CD4-positive, alpha-beta T cell treated with Interleukin-4 for 1 hour (primary cell): ENCODE measurements at places on chromosomes 11 and 22.

DNA sequence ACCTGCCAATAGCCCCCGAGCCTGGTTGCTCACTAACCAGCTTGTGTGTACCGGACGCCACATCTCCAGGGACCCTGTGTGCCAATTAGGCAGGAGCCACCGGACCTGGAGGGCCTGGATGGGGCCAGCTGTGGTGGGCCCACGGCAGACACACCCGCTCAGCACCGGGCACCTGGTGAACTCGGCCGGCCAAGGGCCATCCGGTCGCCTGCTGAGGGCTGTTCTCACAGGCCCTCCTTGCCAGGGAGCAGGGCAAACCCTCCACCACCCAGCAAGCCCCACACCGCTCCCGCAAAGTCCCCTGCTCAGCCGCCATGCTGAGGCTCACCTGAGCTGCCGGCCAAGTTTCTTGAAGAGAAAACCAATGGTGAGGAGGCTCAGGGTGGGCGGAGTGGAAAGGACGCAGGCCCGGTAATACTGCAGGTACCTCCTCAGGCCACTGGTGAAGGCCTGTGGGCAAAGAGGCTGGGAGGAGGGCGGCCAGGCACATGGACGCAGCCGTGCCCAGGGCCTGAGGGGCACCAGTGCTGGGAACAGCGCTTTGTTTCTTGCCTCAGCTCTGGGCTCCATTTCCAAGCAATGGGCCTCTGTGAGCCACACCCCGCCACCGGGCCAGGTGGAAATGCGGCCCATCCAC lies 17.1 kb downstream of the TUBGCP6 start:
- no peak for DNase-seq

DNA sequence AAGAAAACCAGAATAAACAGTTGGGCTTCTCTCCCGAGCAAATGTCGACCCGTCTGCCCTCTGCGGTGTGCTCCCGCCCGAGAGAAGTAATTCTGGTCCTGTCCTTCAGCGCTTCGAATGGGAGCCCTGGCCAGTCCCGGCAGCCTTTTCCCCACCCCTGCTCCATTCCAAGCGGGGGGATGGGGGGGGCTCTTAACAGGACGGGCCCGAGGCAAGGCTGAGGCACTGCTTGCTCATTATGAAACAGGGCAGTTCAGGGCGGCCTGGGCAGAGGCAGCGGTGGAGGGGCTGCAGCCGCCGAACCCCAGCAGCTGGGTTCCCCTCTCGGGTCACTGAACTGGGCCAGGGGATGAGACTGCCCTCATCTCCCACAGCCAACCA lies 9.1 kb downstream of the BACE1-AS start:
- no peak for DNase-seq

- DNase-seq, result no peak
Measured at GRCh38 chr11:134949121-134950090, 537.4 kb upstream of the B3GAT1 start.

DNA sequence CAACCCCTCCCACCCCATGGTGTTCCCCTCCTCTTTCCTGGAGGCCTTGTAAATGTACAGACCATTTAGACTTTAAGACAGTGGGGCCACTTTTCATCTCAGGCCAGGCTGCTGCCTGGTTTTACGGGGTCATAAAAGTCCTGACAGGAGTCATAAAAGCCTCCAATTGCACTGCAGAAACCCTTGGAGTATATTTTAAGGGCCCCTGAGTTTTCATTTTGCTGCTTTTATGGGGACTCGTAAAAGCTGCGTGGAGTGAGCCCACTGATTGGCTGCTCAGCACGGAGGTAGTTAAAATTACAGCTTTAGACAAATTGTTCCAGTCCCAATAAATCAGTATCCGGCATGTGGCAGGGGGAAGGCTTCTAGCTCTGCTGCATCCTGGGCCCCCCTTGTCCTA lies 627.6 kb downstream of the NTM start:
- DNase-seq, result no peak

DNA sequence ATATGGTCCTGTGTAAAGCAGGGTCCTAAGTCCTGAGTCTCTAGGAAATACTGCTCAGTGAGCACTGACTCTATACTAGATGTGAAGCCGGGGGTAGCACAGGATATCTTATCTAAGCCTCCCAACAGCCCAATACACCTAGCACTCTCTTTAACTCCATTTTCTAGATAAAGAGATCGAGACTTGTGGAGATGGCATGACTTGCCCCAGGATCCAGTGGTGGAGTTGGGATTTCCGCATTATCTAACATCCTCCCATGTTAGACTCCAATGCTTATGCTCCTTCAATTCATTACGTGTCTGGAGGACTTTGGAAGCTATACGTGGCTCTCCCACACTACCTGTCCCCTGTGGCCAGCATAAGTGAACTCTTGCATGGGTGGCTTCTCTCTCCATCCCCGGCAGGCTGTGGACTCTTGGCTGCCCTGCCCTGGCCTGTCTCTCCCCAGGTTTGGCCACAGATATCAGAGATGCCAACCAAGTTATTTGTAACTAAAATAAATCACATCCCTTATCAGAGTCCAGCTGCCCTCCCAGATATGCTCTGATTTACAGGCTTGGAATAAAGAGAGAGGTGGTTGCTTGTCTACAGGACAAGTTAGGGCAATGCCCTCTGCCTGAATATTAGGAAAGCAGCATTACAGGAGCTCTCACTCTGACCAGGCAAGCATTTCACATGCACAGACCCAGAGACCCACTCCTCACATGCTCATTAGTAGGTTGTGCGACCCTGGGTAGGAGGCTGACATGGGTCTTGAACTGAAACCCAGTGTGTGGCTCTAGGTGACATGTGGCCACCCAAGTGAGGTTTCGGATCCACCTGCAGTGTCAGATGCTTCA lies 4.5 kb downstream of the CD44 start:
- DNase-seq, result peak; percentile 34

DNA sequence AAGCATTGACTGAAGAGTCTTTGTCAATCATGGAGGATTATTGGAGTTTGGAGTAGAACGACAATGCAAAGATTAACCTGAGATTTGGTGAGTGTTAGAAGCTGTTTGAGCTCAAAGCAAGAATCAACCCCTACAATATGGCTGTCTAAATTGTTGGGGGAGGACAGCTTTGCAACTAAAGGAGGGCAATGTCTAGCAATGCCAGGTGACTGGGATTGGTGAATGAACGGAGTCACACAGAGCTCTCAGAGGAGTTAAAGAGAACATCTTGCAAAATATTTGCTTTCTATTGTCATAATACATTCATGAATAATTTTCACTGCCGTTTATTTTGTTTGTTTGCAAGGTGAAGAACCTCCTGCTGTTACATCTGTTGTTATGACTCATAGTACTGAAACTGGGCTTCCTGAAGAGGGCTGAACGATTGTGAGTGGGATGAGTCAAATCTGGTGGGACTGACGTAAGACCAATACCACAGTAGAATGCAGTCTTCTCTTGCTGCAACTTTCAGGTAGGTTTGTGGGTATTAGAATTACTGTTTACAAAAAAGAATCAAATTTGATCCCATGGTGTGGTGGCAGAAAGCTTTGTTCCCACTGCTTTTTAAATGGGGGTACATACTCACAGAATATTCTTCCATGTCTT lies 281.9 kb downstream of the CADM1 start:
- DNase-seq, result peak; percentile 55

GRCh38 chr11:93532806-93533205 lies 10.4 kb downstream of the SMCO4 start:
- DNase-seq, result no peak

DNA sequence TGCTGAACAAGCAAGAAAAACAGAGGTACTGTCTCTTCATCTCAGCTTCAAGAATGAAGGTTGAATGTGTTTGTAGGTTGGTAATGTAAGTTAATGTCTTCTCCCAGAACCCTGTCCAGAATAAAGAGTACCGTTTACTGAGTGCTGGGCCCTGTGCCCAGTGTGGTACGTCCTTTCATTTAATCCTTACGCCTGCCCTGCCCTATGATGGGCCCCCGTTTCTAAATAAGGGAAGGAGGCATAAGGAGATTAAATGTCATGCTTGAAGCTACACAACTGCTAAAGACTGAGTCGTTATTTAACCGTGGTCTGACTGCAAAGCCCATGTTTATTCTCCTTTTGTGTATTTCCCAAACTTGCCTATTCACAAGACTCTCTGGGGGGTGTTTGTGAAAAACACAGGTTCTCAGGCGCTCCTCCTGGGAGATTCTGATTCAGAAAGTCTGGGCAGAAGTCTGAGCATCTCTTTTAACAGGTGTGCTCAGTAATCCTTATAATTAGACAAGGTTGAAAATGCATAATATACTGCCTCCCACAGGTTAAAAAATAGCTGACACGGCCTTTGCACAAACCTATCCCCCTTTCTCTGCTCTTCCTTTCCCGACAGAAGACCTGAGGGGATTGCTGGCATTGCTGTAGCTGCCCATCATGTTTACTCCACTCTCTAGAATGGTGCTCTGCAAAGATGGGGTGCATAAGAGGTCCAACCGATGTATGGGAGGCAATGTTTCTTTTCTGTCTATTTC lies 56.3 kb upstream of the ZBTB44 start:
- DNase-seq, result no peak

DNA sequence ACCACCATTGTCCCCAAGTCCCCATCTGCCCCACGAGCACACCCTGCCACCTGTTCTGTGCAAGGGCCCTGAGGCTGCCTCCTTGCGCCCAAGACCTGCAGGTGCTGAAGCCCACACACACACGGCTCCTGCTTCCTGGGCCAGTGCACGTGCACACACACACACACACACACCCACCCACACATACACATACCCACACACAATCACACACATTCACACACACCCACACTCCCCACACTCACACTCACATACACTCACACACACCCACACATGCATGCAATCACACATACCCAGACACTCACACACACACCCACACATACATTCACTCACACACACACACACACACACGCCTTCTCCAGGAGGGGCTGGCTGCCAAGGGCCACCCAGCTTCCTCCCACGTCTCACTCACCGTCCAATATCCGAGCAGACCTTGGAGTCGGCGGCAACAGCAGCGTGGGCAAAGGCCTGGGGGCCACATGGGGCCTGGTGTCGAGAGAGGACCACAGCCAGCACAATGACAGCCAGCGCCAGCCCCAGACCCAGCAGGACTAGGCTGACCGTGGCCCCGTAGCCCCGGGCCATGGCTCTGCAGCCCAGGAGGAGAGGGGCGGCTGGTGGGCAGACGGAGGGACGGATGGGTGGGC lies 616 bp downstream of the GGT5 start:
- no peak for DNase-seq

DNA sequence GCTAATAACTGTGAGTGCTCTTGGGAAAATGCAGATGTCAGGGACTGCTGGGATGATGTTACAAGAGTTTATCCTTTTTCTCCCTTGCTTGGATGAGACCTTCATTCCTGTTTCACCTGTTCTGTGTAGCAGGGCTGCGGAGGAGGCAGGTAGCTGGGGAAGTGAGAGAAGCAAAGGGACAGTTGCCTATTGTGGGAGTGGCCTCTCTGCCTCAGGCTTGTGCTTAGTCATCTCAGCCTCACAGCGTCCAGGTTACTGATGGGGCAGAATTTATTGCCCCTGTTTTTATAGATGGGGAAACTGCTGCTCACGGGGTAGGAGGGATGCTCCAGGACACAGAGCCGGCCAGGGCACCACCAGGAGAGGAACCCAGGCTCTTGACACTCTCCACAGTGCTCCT lies 1.7 kb downstream of the STX3 start:
- DNase-seq, result peak; percentile 21

- DNase-seq, result no peak
Measured at GRCh38 chr11:94593030-94593429, 25.9 kb downstream of the PIWIL4 start.

DNA sequence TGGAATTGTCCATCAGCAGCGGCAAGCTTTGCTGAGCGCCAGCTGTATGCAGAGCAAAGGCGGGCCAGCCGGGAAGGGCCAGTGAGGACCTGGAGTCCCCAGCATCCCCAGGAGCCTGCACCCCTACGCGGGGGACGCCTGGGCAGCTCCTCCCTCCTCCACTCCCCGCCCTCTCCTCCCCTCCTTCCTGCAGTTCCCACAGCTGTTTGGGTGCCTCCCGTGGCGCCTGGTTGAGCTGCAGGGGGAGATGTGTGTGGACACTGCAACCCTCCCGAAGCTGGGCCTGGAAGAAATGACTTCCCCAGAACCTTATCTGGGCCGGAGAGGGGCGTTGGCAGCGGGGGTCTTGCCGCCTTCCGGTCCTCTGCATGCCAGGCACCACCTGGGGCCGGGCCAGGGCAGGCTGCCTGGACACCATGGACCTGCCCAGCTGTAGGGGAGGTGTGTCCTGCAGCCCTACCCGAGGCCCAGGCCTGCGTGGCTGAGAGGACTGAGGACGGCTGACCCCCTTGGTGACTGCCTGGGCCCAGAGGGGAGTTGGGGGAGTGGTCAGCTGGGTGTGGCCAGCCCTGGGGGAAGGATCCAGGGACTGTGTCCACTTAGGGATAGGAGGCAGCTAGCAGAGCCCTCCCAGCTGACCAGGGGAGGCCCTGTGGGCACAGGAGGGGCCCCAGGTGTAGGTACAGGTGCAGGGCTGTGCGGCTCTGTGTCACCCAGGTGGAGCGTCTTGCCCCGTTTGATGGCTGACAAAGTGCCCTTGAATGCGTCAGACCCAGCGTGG lies 16.8 kb upstream of the MUC6 start:
- no peak for DNase-seq

GRCh38 chr11:12287374-12288211 lies 89.8 kb upstream of the PARVA start:
- no peak for DNase-seq

GRCh38 chr11:114876234-114876633 lies 197.9 kb downstream of the NXPE2 start:
- no peak for DNase-seq

- no peak for DNase-seq
Measured at GRCh38 chr11:9362393-9362863, 22.0 kb upstream of the IPO7 start.

- DNase-seq, result no peak
Measured at GRCh38 chr11:85540635-85541205, 86.4 kb downstream of the DLG2 start.

DNA sequence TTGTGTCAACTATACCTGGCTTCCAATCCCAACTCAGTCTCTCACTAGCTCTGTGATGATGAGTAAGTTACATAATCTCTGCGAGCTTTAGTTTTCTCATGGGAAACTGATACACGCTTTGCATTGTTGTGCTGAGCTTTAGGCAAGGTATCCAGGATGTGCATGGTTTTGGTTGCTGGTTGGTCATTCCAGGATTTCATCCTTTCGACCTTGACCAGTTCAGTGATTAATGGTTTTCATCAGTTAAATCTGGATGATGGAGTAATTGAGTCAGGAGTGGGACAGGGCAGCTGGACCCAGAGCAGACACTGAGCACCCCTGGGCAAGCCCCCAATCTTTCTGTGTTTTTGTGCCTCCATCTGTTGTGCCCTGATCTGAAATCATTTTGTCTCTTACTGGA lies 417.3 kb upstream of the CADM1 start:
- no peak for DNase-seq

DNA sequence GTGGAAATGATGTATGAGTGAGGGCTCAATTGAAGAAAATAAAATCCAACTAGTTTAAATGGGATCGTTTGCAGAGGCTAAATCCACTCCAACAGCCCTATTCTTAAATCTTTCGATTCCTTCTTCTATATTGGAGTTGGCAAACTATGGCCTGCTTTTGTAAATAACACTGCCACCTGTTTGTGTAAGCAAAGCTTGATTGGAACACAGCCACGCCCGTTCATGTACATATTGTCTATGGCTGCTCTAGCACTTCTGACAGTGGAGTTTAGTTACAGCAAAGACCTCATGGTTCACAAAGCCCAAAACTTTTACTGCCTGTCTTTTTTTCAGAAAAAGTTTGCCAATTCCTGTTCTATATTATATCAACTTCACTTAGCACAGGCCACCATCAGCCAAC lies 40.6 kb upstream of the RCN1 start:
- no peak for DNase-seq

GRCh38 chr11:75236062-75236461 lies 4.5 kb upstream of the TPBGL start:
- DNase-seq, result no peak

- no peak for DNase-seq
Measured at GRCh38 chr11:82818409-82819043, 81.7 kb downstream of the PRCP start.

GRCh38 chr22:41479671-41480396 lies 10.9 kb downstream of the ACO2 start:
- no peak for DNase-seq
